ENCODE measurements at places on chromosomes 3 and 15.

GRCh38 chr3:11574981-11575669 lies 68.6 kb downstream of the VGLL4 start:
- no peak for DNase-seq

DNA sequence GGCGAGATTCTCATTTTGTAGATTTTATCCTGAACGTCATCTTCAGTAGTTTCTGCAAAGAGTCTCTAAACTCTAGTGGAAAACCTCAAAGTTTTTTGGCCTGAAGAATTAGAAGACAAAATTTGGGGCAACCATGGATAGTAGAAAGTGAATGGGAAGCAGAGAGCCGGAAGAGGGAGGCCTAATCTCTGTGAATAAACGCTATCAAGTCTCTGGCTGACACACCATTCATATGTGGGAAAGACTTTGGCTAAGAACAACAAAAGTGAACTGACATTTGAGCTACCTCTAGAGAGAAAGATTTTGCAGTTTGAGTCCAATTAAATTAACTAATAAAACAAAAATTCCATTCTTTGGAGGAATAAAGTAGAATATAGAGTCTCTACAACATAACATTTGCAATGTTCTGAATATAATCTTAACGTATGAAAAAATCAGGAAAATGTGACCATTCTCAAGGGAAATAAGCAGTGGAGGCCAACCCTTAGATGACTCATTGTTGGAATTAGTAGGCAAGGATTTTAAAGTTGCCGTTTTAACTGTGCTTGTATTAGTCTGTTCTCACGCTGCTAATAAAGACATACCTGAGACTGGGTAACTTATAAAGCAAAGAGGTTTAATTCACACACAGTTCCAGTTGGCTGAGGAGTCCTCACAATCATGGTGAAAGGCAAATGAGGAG lies 184.6 kb downstream of the C3orf38 start:
- no peak for DNase-seq

DNA sequence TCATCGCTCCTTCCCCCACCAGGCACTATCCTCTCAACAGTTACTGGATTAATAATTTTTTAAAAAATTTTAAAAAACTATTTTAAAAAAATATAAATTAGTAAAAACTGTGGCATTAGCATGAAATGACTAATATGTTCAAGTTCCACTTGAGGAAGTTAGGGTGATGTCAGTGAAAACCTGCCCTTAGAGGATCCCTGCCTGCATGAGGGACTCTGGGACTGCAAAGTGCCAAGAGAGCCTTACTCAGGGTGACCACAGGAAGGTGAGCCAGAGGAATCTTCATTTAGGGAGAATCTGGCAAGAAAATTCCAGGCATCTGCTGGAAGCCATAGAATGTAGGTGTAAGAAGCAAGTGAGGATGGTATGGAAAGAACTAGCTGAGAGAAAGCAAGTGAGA lies 157.7 kb upstream of the BCL6 start:
- no peak for DNase-seq

- DNase-seq: no peak
Observed at GRCh38 chr15:80476036-80476435, 71.9 kb downstream of the ARNT2 start.

- DNase-seq: peak; percentile 46
Observed at GRCh38 chr3:151283907-151284461, 5.6 kb upstream of the P2RY14 start.

- DNase-seq: no peak
Observed at GRCh38 chr3:168475704-168476103, 380.0 kb upstream of the GOLIM4 start.

DNA sequence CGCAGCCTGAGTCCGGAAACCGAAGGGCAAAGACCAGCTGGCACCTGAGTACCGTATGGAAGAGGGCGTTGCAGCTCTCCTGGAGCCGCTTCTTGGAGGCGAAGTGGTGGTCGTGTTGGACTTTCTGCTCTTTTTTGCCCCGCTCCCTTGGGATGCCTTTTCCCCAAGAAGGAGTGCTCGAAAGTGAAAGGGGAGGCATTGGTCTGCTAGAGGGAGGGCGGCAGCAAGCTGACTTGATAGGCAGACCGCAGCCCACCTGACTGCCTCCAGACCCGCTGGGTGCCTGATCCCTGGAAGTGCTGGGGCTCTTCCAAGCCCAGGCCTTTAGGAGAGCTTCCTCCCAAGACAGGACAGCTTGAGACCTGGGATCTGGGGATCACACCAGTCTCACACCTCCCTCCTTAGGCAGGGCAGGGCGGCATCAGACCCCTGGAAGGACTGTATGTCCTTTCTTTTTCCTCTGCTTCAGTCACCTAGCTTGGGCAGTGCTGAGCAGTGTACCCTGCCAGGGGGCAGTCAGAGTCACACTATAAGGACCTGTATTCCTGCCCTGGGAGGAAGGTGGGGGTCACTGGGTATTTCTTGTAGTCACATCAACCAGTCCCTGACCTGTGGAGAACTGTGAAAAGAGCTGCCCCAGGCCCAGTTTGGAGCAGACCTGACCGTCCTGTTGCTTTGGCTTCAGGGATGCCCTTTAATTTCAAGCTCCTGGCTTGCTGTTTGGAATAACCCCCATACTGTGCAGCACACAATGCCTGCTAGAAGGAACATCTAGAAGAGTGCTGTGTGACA lies 2.1 kb downstream of the ACVR2B start:
- no peak for DNase-seq

Data from skeletal muscle cell (primary cell).